ENCODE measurements at places on chromosomes 12 and 14.

DNA sequence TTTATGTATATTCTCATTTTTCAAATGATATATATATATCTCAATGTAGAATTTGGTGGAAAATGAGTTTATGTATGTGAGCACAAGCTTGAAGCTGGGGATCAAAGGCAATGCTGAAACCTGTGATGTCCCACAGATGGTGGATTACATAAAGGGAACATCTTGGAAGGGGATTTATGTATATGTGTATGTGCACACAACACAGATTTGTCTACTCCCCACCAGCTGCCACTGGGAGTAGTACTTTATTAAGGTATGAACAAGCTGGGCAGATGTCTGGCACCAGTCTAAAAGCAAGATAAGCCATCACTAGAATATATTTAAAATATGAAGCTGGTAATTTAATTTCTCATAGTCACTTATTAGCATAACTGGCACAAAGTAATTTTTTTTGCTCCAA, 895.6 kb downstream of the SLC6A15 start:
- DNase-seq: no peak

DNA sequence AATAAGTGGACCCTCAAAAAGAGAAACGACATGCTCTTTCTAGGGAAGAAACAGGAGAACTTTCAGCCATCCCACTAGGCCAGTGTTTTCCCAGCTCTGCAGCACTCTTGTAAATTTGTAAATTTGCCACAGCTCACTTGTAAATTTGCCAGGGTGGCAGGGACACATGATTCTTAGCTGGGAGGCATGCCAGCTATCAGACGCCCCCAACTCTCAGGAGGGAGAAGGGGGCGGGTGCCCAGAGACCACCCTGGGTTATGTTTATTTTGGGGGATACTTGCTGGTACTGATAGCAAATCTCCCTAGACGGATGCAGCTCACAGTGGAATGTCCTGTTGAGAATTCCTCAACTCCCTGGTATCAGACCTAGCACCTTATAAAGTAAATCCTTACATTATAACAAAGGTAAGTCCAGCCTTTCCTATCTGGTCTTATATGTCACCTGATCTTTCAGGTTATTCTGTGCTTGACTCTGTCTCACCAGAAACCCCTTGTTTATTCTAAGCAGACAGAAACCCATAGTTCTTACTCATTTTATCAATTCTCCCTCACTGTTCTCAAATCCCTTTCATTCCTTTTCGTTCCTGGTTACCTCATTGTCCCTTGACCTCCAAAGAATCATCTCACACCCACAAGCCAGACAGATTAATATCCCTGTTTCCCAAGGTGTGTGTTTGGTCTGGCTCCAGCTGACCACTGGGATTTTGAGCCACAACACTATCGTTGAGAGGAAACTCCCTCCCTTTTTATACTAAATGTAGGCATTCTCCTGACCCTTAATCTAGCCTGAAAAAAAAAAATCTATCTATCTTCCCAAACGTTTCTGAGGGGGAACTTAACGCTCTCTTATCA, 69.3 kb upstream of the HMGA2 start:
- no peak for DNase-seq

GRCh38 chr14:39682582-39682981, 250.3 kb upstream of the FBXO33 start:
- no peak for DNase-seq

DNA sequence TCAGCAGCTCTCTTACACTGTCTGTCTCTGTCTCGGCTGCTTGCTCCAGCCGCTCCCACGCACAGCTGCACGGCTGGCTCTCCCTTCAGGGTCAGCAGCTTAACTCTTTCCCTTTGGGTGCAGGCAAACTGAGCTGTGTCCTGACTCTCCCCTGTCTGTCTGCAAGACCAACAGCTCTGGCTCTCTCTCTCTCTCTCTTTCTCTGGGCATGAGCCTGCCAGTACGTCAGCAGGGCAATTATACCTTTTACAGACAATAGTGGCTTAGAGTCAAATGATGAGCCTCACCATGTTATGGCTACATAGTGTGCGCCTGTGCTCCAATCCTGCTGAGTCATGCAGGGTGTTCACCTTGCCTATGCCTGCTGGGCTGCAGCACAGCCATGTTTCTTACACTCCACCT, 120.5 kb upstream of the DDHD1 start:
- no peak for DNase-seq

DNA sequence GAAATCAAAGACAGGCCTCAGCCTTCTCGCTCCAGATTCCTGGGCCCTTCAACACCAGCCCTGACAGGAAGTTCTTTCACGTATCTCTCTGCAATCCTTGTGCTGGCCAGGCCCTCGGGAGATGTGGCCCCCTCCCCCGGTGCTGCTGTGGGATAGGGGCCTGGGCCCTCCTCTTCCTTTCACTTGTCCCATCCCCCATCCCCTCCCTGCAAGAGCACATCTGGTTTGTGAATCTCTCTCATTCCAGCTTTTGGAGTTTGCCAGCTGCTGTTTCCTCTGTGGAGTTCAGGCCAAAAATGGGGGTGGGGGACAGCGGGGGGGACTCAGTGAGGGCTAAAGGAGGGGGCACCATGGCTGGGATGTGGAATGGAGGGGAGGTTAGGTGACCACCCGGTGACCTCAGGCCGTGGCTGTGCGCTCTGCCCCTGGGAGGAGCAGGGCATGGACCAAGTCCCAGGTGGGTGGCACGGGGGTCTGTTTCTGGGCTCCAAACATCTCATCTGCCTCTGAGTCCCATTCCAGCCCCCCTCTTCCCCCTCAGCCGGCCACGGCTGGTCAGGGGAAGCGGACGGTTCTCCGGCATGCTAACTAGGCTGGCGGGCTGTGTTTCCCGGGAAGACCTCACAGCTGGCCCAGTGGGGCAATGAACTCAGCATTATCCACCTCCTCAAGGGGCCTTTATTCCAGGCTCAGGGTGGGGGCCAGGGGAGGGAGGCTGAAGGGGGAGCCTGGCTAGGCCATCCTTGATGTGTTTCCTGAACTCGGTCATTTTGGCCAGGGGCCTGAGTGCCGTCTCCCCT, 7.4 kb downstream of the LRP1 start:
- no peak for DNase-seq
